ENCODE measurements at places on chromosomes 3 and 15.
A peak's percentile ranks its signal among the peaks of the same experiment; 100 is the strongest.

DNA sequence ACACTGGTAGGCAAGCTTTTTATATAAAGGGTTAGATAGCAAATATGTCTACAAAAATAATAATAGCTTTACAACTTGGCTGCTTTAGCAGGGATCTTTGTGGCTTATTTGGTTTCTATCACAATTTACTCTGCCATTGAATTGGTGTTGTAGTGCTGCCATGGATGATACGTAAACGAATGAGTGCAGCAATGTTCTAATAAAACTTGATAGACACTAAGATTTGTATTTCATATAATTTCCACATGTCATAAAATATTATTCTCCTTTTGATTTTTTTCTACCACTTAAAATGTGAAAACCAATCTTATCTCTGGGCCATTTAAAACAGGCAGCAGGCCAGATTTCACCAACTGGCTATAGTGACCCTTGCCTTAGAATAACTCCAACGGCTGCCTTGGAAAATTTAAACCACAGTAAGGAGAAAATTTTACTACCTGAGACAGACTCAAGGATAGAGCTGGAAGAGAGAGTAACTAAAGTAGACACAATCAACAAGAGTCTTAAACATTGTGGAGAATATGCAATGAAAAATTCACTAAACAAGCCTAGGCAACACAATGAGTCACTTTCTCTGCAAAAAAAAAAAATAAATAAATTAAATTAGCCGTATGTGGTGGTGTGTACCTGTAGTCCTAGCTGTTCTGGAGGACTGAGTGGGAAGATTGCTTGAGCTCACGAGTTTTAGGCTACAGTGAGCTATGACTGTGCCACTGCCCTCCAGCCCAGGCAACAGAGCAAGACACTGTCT is 8.1 kb downstream of the NPHP3 start:
- no peak for DNase-seq

GRCh38 chr15:67805008-67805665 is 20.2 kb upstream of the SKOR1 start:
- DNase-seq, result no peak

DNA sequence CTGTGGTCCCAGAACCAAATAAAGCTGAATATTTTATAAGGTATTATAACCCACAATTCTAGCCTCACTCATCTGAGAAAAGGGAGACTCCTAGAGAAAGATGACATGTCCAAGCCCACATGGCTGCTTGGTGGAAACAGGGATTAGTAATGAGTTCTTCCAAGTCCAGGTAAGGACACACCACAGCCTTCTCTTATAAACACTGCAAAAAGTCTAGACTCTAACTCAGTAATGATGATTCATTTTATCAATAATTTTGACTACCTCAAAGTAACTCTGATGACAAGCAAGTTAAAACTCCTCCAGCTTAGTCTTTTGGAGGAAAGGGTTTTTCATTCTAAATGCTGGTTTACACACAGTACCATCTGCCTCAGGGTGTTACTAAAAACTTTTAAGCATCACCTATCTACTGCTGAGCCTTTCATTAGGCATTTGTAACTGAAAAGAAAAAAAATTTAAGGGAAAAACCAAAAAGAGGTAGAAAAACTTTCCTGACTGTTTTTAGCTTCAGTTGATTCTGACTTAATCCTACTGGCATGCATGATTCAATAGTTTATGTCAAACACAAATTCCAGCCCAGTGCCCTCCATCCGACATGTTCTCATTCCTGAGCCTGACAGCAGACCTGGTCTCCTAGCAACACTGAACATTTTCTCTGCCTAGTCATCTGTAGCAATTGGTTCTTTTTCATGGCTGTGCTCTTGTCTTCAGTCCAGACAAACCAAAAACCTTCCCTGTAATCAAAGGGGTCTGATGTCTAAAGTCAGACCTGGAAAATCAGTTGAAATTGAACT is 43.9 kb downstream of the P3H2 start:
- no peak for DNase-seq

DNA sequence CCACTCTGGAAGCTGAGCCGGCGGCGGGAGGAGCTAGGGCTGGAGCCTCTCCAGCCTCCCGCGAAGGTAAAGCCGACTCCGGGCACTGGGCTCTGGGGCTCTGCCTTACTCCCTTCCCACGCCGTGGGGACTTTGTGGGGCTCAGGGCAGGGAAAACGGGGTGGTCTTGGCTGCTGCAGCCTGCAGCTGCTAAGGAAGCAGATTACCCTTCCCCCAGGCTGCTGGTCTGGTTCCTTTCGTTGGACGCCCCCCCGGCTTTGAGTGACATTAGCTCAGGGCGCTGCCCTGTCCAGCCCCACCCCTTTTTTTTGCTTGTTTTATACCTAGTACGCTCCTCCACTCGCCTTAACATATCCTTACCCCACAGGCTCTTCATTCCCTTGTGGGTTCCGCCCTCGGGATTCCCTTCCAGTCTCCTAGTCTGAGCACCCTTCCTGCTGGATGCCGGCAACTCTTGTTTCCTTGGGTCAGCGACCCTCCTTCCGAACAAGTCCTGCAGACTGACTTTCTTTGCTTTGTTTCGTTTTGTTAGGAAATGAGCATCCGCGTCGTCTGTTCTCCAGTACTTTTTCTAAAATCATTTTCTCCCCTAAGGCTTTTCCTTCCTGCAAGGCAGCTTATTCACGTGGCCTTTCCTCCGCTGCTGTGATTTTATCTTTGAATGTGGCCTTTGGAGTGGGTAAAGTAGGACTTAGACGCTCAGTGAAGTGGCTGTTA is 551 bp downstream of the DNAJC13 start:
- DNase-seq, result peak; percentile 30

DNA sequence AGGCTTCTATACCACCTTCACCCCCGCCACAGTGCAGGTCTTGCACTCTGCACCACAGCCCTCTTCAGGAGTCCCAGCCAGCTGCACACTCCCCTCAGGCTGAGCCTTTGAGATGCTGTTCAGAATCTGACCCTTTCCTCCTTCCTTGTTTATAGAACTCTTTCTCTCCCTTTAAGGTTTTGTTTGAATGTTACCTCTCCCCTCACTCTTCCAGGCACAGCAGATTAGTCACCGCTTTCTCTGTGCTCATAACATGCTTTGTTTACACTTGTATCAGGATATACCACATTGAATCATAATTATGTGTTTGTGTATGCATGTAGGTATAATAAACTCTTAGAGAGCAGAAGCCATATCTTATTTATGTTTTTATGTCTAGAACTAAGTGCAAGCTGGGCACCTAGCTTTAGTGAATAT is 168.4 kb upstream of the BCL6 start:
- no peak for DNase-seq

- DNase-seq, result no peak
Measured at GRCh38 chr3:51354172-51354571, 30.9 kb upstream of the MANF start.

GRCh38 chr3:93962798-93963197 is 10.9 kb downstream of the PROS1 start:
- DNase-seq, result no peak

DNA sequence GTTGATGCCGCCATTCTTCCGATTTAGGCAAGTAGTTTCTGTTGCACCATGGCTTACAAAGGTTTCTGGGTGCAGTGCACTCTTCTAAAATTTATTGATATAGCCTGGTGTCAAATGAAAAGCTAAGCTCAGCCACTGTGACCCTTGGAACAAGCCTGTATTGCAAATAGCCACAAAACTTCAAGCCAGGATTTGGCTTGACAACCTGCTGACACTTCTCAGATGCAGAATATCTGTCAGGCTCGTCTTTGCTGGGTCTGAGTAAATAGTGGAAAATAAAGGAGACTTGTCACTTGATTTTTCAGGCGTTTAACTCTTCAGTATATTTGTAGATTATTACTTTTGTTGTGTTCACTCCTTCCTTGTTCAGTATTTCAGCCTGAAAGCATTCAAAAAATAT is 871.8 kb downstream of the OTOL1 start:
- no peak for DNase-seq

GRCh38 chr3:56673781-56674457 is 9.1 kb downstream of the TASOR start:
- no peak for DNase-seq

GRCh38 chr15:40937762-40938535 is 8.8 kb downstream of the DLL4 start:
- no peak for DNase-seq

- DNase-seq, result no peak
Measured at GRCh38 chr3:190261015-190261414, 61.2 kb downstream of the CLDN1 start.

- no peak for DNase-seq
Measured at GRCh38 chr3:31275583-31275982, 257.1 kb upstream of the STT3B start.

GRCh38 chr3:155110022-155110421 is 29.9 kb downstream of the MME start:
- no peak for DNase-seq

GRCh38 chr3:130816561-130817445 is 70.2 kb upstream of the PIK3R4 start:
- DNase-seq, result no peak

DNA sequence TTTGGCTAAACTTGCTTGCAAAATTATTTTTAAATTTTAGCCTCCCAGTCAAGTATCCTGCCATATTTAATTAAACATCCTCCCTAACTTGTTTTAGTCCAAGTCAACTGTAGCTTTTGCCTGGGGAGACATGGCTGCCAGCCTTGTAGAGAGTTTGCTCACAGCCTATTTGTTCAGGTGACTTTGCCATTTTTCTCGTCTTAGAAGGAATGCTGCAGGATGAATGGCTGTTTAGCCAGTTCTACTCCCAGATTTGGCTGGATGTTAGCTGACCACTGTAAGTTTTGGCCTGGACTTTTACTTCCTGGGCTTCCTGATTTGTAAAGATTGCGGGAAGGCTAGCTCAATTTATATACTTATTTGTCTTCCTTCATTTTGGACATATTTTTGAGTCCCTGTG is 236.4 kb upstream of the SGO1 start:
- no peak for DNase-seq

- DNase-seq, result no peak
Measured at GRCh38 chr3:144324076-144324475, 352.5 kb downstream of the DIPK2A start.

GRCh38 chr3:94909726-94910125 is 846.9 kb downstream of the NSUN3 start:
- DNase-seq, result no peak

- no peak for DNase-seq
Measured at GRCh38 chr3:172376881-172377280, 71.4 kb downstream of the GHSR start.

DNA sequence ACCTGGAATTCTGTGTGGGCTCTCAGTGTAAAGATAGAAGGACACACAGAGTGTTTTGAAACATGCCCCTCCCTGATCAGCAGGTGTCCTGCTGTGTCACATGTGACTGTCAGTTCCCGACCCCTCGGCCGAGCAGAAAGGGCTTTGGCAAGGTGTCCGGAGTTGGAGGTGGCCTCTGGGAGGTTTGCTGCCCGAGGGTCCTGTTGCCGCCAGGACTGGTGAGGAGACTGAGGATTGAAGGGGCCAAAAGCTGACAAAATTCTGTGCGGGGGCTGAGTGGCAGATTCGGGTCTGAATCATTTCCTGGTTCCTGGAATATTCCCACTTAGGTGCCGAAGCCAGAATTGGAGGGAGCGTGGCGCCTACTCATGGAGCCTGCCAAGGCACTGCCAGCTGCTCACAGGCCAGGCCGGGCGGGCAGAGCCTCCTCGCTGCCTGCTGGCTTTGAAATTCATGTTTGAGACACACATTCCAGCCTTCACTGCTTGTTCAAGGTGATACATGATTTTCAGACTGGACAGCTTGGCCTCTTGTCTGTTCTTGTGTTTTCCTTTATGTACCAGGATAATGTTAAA is 83.8 kb downstream of the APBA2 start:
- no peak for DNase-seq

GRCh38 chr3:45165497-45166283 is 19.5 kb upstream of the CDCP1 start:
- no peak for DNase-seq

- no peak for DNase-seq
Measured at GRCh38 chr3:170383567-170383966, 26.1 kb downstream of the SKIL start.

- DNase-seq, result no peak
Measured at GRCh38 chr3:55300701-55301100, 186.4 kb downstream of the WNT5A start.

- DNase-seq, result no peak
Measured at GRCh38 chr3:131729643-131730017, 226.9 kb upstream of the MRPL3 start.

DNA sequence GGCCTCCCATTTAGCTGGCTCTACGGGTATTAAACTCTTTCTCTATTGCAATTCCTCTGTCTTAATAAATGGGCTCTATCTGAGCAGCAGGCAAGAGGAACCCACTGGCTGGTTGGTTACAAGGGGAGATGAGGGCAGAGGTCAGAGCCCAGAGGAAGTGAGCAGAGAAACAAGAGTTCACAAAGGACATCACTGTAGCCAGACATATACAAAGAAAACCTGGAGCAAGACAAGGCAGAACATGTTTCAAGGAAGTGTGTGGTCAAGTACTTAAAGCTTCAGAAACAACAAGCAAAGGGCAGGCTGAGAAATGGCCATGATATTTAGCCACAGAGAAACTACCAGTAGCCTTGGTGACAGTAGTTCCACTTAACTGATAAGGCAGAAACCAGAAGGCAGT is 24.3 kb downstream of the SUSD5 start:
- DNase-seq, result no peak

GRCh38 chr3:197883541-197883940 is 66.4 kb upstream of the RPL35A start:
- no peak for DNase-seq

GRCh38 chr15:82966671-82967071 is 14.2 kb upstream of the HOMER2 start:
- DNase-seq, result no peak

- DNase-seq, result no peak
Measured at GRCh38 chr3:182565916-182566796, 227.1 kb upstream of the ATP11B start.

DNA sequence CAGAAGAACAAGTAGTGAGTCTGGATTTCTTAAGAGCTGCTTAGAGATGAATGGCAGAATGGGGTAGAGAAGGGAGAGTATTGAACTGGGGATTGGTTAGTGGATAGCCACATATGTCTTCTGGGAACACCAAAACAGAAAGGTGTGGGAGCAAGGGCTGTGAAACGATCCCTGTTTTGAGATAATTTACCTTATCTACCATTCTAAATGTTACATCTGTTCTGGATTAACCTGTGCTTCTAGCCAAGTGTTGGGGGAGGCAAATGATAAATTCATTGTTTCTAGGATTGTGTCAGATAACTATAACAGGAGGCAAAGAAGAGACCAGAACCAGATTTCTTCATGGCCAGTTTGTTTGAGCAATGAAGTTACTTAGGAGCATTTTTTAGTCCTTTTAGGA is 8.4 kb downstream of the NR1D2 start:
- DNase-seq, result no peak
